A375 (cell line): ENCODE measurements at places on chromosomes 12 and 14. TPM values are rescaled to one million over a fixed set of nuclear protein-coding genes. Genes with fewer than 3 reads are reported as not detected.

Gene KRT77
- not detected in 2 replicates for total RNA-seq

Gene SYNE2
- total RNA-seq: 18.3 and 20.1 TPM in 2 replicates

Gene SLC2A14
- not detected in 2 replicates for total RNA-seq

Gene CISTR
- total RNA-seq: not detected in 2 replicates

Gene SMAGP
- total RNA-seq: 19.7 and 25.6 TPM in 2 replicates

Gene SLC6A15
- 35.9 and 38.2 TPM in 2 replicates for total RNA-seq

Gene PTHLH
- 17.9 and 21.7 TPM in 2 replicates for total RNA-seq

Gene RNFT2
- total RNA-seq: 11.0 and 12.8 TPM in 2 replicates

Gene MYH7
- not detected in 2 replicates for total RNA-seq

Gene SLC2A13
- total RNA-seq: 9.0 and 9.8 TPM in 2 replicates

Gene HOXC10
- 13.2 and 15.5 TPM in 2 replicates for total RNA-seq

Gene NTF3
- total RNA-seq: not detected in 2 replicates

Gene ACOT4
- total RNA-seq: not detected in 2 replicates

Gene GARIN6
- total RNA-seq: not detected in 2 replicates

Gene KTN1
- total RNA-seq: 101 and 124 TPM in 2 replicates

Gene AICDA
- not detected in 2 replicates for total RNA-seq

Gene CPNE6
- total RNA-seq: not detected in 2 replicates

Gene TESPA1
- total RNA-seq: not detected in 2 replicates

Gene CIROP
- total RNA-seq: not detected in 2 replicates

Gene ARF3
- 79.5 and 93.6 TPM in 2 replicates for total RNA-seq

Gene P2RX7
- total RNA-seq: 0.19 and 0.75 TPM in 2 replicates

Gene KCNC2
- total RNA-seq: not detected in 2 replicates

Gene MANSC4
- total RNA-seq: not detected in 2 replicates

Gene TOMM20L
- not detected in 2 replicates for total RNA-seq

Gene CHPT1
- 45.6 and 61.7 TPM in 2 replicates for total RNA-seq

Gene TGM1
- 0.49 and 1.1 TPM in 2 replicates for total RNA-seq

Gene FGF6
- total RNA-seq: not detected in 2 replicates
